ENCODE measurements at places on chromosomes 7 and 10.

DNA sequence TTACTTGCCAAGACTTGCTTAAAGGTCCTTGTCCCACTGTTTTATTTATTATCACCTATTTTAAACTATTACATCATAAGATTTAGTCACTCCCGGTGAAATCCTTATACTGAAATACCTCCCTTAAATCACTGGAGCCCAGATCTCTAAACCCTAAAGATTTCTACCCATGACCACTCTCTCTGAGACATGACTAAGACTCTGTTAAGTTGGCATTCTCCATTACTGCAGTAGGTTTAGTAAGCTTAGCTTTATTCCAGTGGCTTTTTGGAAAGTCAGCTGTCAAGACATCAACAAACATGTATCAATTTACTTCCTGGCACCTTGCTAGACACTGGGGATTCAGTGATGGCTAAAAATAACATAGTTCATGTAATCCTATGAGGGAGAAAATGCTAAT, 874.2 kb downstream of the KCNMA1 start:
- DNase-seq: no peak

DNA sequence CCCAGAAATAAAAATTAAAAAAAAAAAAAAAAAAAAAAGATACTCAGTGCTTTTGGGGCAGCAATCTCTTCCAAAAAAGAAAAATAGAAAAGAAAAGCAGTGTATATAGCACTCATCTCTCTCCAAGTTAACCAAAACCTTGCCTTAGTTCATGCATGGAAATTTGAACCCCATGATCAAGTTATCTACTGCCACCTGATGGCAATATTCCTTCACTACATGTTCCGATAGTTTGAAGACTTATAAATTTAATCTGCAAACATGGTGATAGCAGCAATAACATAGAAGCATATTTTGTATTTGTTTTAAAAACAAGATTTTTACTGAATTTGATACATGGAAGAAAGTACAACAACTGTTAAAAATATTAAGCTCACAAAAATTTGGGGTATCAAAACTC, 48.6 kb upstream of the SLIT1 start:
- DNase-seq: no peak

- no peak for DNase-seq
Measured at GRCh38 chr10:101414034-101414433, 60.1 kb downstream of the BTRC start.

DNA sequence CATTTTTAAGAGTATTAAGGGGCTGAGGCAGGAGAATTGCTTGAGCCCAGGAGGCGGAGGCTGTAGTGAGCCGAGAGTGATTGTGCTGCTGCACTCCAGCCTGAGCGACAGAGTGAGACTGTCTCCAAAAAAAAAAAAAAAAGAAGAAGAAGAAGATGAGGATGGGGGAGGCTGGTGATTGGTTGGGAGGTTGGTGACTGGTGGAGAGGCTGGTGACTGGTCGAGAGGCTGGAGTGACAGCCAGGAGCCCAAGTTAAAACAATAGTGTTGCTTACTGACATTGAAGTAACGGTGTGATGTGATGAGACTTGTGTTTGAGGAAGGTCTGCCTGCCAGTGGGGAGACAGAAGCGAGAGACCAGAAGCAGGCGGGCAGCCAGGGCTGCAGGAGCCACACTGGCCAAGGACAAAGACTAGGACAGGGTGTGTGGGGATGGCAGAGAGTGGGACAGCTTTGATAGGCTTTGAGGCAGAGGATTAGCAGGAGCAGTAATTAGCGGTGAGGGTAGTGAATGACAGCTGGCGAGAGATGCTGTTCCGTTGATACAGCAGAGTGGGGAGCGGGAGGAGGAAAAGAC, 4.9 kb downstream of the SRRT start:
- DNase-seq: peak; percentile 96

- peak; percentile 68 for DNase-seq
Measured at GRCh38 chr7:6589829-6590644, at the start of gene INTS15. Gene INTS15 (plus strand): TSS chr7:6590021. CDS start chr7:6590284, 263 bp downstream.

DNA sequence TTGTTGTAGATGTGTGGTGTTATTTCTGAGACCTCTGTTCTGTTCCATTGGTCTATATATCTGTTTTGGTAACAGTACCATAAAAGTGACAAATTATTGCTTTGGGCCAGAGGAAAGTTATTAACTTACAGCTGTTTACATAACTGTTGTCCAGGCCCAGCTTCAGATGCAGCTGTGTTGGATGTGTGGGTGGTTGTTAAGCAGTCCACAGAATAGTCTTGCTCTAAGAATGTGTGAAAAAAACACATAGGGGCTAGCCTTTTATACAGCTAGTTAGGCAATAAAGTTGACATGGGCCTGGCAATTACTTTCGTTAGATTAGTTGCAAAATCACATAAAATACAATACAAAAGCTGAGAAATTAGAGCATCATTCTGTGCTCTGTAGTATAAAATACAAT, 31.9 kb downstream of the DLD start:
- no peak for DNase-seq

DNA sequence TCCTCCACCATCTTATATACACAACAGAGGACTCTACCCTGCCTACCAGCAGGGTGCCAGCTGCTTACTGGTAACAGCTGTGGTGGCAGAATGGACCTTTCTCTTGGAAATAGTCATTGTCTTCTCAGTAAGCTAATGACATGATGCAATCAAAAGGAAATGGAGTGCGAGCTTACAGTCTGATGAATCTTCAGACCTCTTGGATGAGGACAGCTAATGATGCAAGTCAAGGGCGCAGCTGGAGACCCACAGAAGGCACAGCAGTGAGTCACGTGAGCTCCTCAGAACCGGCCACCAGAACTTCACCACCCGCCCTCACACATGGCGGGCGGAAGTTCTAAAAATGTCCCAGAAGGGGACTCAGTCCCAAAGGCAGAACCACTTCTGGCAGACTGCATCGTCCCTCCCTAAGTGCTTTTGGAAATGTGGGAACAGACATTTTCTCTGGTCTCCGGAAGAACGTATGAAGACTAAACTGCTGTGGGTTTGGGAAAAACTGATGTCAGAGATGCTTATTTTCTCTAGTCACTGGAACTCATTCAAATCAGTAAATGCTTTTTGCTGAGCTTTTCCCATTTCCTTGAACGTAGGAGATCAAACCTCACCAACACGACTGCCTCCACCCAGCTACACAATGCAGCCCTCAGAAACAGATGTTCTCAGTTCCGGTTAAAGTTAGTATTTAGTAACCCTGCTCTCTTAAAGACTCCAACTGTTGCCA, 96.4 kb downstream of the FAS start:
- DNase-seq: no peak

DNA sequence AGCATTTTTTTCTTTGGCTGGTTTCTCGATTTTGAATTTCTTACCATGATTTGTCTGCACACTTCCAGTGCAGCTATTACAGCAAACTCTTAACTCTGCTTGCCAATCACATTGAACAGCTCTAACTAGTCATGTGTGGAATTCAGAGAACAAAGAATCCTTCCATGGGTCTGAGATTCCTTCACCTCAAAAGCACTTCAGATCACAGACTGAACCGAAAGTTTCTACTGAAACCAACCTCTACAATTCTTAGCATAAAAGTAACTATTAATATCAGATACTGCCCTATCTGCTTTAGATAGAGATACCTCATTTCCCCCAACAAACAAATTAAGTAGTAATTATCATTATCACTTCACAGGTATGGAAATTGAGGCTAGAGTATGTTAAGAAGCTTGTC, 56.5 kb upstream of the SP4 start:
- no peak for DNase-seq

GRCh38 chr7:126378642-126379041, 874.1 kb downstream of the GRM8 start:
- DNase-seq: no peak

DNA sequence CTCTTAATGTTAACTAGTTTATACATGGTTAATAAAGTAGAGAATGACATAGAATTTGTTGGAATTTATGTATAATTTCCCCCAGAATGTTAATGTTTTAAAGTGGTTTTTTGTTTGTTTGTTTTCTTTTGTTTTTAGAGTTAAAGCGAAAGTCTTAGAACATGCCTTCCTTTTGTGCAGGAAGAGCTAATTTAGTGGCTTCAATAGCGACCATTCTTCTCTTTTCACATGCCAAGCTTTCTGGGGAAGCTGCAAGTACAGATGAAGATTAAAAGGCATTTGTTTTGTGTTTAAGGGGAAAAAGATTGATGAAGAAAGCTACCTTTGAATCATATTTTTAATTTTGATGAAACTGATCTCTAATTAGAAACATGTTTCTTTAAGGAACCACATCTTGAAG, 256.3 kb upstream of the CSTF2T start:
- no peak for DNase-seq

DNA sequence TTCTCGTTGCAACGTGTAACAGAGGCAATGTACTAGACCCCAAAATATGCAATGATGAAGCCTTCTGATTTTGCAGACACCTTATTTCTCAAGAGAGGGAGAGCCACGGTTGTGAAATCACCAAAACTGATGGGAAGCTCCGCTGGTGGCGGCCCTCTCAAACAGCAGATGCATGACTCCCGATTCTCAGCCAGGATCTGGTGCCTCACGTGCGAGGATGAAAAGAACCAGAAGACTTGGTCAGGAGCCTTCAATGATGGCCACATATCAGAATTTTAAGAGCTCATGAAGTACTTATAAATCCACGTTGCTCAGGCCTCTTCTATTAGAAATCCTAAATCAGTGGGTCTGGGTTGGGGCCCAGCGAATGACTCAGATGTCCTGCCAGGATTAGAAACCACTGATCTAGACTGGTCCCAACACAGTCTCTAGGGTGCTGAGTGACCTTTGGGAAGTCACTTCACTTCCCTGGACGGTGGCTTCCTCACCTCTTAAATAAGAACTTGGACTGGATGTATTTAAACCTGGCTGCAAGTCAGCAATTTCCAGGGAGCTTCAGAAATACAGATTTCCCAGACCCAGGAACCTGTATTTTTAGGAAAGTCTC, 41.9 kb upstream of the FAM180A start:
- DNase-seq: no peak

DNA sequence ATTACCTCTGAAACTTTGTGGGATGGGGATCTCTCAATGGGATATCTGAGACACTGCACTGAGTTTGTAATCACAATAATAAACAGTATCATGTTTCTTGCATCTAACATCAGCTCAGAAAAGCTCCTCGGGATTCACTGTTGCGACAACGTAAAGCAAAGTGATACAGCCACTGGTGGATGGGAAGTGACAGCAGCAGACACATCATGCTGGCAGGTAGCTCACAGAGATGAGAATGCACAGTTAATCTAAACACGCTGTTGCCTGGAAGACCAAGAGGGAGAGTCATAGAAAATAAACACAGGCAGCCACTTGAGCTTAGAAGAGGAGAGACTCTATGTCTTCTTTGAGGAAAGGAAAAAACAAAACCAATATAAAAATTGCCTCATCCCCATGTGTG, 513.8 kb downstream of the MAGI2 start:
- DNase-seq: no peak

GRCh38 chr7:101820703-101821102, 3.3 kb downstream of the CUX1 start:
- DNase-seq: no peak

GRCh38 chr7:137935884-137936508, 65.9 kb downstream of the CREB3L2 start:
- DNase-seq: no peak

- no peak for DNase-seq
Measured at GRCh38 chr10:120098232-120098930, 205.9 kb downstream of the SEC23IP start.

GRCh38 chr7:108367946-108368345, 88.3 kb downstream of the NRCAM start:
- DNase-seq: no peak

- no peak for DNase-seq
Measured at GRCh38 chr7:108294595-108294994, 161.6 kb downstream of the NRCAM start.

- DNase-seq: peak; percentile 28
Measured at GRCh38 chr10:59718257-59718656, 8.6 kb upstream of the SLC16A9 start.

DNA sequence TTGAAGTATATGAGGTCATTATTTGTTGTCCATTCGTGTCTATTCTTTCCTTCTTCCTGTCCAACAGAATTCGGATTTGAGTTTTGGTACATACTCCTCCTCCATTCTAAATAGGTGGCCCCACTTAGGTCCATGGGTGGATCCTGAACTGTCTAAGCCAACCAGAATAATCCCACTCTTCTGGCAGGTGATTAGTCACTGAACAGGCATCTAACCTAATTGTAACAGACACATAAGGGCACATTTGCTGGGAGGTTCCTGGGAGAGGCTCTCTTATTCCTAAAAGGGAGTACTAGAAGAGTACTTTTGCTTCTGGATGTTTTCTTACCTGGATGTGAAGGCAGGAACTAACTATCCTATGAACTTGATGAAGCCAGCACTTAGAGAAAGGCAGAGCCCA, 16.8 kb downstream of the LRRC72 start:
- no peak for DNase-seq

DNA sequence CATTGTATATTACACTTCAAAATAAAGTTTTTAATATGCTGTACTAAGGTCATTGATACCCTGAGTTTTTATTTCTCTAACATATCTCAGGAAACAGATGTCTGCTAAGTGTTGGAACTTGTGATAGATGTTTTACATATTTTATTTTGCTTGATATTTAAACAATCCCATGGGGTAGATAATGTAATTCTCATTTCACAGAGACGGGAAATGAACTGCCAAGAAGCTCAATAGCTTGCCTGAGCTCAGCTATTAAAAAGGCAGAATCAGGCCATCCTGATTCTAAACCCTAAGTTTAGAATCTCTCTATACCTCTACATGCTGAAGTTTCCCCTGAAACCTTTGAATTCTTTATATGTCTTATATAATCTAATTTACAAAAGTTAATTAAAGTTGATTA, 126.3 kb downstream of the LRRC18 start:
- DNase-seq: no peak

DNA sequence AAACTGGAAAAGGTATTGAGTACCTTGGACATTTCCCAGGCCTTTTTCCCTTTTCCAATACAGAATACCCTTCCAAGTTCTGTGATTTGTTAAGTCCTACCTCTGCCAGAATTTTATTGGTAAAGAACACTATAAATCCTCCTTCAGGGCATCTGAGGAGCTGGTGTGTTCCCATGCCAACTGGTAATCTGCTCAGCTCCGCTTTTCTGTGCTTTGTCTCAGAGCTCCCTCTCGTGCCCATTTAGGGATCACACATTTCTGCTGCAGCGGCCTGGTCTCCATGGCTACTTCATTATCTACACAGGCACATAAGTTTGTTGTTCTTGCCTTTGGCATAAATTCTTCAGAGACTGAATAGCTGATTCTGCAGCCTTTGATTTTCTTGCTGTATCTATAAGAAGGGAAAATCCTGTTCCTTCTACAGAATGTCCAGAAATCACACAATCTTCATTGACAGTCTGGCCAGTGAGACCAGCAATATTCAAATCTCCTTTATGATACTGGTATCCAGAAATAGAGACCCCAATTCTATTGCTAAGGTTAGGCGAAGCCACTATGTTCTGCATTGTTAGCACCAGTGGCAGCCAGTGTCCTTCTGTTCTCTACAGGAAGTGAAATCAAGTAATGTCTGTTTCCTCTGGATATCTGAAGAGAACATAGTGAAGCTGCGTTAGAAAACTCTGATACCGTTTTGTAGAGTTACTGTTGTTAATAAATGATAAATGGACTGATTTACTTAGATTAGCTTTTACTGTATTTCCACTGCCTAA, 51.9 kb downstream of the DENND11 start:
- peak; percentile 47 for DNase-seq

GRCh38 chr10:128161031-128161430, 34.8 kb upstream of the MKI67 start:
- DNase-seq: no peak
